ENCODE measurements at places on chromosomes 12 and 14.

GRCh38 chr14:93323600-93324174 is 9.1 kb downstream of the BTBD7 start:
- DNase-seq, result no peak

DNA sequence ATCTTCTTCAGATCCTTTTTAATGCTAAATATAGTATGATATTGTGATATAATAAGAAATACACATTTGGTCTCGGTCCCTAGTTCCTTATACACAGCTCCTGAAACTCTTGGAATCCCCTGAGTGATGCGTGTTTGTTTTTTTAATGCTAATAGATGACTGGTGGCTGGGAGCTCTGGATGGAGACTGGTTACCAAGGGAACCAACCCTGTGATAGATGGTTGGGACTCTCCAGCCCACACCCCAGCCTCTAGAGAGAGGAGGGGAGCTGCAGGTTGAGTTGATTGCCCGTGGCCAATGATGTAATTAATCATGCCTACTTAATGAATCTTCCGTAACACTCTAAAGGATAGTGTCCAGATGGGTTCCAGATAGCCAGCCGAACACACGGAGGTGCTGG is 140.6 kb downstream of the FBXL14 start:
- no peak for DNase-seq

DNA sequence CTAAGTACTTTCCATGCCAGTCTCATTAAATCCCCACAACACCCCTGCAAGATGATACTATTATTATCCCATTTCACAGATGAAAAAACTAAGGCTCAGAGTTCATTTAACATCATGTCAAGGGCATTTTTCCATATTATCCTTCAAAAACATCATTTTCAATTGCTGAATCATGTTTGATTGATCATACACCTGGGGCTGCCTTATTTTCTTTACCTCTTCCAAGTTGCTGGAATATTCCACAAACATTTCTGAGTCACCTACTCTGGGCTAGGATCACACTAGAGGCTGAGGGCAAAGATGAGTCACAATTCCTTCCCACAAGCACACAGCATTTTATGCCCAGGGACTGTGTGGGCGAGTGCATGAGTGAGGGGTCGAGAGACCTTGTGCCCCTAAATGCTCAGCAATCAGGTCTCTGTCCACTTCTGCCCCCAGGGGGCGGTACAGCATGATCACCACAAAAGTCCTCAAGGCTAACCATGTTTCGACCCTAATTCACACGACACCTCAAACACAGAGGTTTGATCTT is 14.1 kb upstream of the TMEM119 start:
- DNase-seq, result peak; percentile 64

DNA sequence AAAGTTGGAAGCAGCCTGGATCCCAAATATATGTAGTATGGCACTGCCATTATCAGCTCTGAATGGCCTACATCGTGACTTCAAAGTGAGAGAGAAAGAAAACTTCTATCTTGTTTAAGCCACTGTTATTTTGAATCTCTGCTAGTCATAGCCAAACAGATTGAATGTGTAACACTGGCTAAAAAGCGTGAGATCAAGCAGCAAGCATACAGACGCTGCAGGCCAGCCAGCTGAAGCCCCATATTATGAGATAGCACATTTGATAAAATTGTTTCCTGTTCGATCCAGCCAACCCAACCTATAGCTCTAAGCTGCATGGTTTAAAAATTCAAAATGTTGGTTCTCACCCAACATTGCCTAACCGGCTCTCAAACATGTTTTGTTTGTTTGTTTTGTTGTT is 95.0 kb downstream of the DUSP6 start:
- no peak for DNase-seq

GRCh38 chr12:57266681-57267080 is 15.7 kb upstream of the STAC3 start:
- DNase-seq, result no peak

DNA sequence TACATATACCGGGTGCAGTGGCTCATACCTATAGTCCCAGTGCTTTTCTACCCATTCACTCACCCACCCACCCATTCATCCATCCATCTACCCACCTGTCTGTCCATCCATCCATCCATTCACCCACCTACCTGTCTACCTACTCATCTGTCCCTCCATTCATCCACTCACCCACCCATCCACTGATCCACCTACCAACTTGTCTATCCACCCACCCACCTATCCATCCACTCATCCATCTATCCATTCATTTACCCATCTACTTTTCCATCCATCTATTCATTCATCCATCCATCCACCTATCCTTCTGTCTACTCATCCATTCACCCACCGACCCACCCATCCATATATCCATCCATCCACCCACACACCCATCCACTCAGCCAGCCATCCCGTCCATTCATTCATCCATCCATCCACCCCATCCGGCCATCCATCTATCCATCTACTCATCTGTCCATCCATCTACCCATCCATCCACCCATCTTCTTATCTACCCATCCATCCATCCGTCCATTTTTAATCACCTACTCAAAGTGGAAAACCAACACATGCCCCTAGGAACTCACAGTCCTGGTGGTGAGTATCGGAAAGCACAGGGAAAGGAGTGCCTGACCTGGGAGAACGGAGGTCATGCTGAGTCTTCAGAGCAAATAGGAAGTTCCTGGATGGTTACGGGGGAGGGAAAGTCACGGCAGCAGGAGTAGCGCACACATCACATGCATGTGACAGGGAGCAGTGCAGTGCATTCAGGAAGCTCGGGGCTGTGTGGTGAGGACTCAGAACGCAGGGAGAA is 20.0 kb downstream of the DDX51 start:
- DNase-seq, result no peak

- no peak for DNase-seq
Measured at GRCh38 chr12:43237238-43237879, 314.6 kb downstream of the ADAMTS20 start.

- DNase-seq, result no peak
Measured at GRCh38 chr12:31016057-31016456, 57.6 kb upstream of the DDX11 start.

DNA sequence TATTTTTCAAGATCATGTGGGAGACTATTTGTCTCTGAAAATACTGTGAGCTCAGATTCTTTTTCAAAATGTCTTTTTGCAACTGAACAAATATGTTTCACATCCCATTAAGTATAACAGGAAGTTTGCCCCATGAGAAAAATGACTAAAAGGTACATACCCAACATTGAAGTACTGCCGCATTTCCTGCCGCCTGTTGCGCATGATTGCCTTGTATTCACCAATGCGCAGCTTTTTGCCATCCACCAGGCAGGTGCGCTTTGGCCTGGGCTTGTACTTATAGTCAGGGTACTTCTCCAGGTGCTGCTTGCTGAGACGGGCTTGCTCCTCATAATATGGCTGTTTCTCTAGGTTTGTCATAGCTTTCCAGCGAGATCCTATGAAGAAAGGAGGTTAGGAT is 413.2 kb downstream of the SOX5 start:
- no peak for DNase-seq

GRCh38 chr14:69972755-69973154 is 93.5 kb downstream of the SMOC1 start:
- DNase-seq, result no peak

GRCh38 chr12:69922999-69923398 is 98.0 kb downstream of the MYRFL start:
- DNase-seq, result no peak

- DNase-seq, result peak; percentile 54
Measured at GRCh38 chr12:93943780-93944179, 204.6 kb upstream of the PLXNC1 start.

GRCh38 chr12:113069751-113070116 is 13.2 kb downstream of the DTX1 start:
- no peak for DNase-seq

DNA sequence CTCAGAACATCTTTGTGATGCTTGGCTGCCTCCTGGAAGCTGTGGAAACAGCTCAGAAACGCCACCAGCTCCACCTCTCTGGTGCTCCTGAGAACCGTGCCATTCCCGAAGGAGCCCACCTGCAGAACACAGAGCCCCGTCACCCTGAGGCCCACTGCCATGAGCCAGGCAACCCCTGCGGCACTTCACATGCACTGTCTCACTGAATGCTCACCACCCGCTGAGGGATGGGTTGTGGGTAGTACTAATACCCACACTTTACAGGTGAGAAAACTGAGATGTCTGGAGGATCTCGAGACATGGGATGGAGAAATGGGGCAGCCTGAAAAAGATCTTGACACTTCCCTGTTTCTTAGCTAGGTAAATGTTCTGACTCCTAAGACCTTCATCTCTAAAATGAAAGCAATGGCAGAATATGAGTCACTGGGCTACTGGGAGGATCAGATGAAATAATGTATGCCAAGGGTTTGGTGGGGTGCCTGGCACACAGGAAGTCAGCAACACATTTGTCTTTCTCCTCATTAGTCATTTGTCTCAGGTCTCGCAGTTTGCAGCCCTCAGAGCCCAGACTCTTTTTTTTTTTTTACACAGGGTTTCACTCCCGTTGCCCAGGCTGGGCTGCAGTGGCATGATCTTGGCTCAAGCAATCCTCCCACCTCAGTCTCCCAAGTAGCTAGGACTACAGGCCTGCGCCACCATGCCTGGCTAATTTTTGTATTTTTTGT is 5.3 kb downstream of the OASL start:
- DNase-seq, result peak; percentile 43

DNA sequence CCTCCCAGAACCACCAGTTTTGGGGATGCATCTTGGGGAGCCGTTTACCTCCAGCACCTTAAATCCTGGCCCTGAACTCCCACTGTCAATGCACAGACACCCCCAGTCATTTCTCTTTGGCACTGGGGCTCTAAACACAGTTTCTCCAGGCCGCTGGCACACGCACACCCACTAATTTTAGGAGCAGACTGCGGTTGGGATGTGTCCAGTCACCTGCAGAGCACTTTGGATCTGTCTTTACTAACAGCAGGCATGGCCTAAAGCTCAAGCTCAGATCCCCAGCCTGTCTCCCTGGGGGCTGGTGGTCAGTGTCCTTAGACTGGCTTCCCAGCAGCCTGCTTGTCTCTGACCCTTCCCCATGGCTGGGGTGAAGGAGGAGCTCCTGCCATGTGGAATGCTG is 49.9 kb downstream of the SYNE3 start:
- DNase-seq, result no peak

DNA sequence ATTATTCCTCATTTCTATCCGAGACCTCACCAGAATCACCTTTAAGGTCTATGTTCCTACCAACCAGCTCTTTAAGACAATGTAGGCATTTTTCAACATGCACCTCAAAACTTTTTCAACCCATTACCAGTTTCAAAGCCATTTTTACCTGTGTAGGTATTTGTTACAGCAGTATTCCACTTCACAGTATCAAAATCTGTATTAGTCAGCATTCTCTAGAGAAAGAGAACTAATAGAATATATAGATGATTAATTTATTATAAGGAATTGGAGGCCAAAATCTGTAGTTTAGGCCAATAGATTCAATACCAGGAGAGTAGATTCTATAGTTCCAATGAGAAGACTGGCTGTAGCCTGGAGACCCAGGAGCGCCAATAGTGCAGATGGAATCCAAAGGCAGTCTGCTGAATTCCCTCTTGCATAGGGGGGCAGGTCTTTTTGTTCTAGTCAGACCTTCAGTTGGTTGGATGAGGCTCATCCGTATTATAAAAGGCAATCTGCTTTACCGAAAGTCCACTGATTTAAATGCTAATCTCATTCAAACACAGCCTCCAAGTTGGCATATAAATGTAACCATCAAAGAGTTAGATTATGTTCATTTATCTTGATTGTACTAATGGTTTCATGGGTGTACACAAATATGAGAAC is 151.6 kb upstream of the SYT1 start:
- no peak for DNase-seq

DNA sequence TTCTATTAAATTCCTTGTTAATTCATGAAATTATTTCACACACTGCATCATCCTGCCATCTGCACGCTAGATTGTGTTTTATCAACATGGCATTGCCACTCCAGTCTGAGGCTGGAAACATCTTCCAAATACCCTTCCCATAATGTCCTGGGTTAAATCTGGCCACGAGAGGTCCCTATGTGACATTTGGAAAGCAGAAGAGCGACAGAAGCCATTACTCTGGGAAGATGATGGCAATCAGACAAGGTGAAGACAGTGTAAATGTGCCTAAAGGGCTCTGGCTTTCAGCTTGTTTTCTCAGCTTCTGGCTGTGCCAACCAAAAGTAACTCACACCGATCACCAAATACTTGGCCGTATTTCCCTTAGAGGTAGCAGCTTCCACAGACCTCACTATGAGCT is 144.8 kb downstream of the CAPZA3 start:
- DNase-seq, result no peak

- DNase-seq, result no peak
Measured at GRCh38 chr12:92421042-92421441, 275.4 kb upstream of the BTG1 start.

- no peak for DNase-seq
Measured at GRCh38 chr14:34056046-34056445, 105.2 kb upstream of the EGLN3 start.

DNA sequence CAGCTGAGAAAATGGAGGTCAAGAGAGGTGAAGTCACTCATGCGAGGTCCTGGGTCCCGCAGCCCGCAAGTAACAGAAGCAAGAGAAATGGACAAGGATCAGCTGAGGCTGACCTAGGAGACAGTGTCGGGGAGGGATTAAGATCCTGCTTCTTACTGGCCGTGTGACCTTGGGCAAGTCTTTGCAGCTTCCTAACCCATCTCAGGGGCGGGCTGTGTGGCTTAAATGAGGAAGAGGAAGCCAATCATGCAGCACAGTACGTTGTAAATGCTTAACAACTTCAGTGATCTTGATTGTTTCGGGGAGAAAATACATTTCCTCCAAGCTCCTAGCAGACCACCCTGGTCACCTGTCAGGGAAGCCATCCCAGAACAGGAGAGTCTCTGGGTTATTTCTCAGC is 7.1 kb upstream of the PGF start:
- DNase-seq, result no peak

- DNase-seq, result no peak
Measured at GRCh38 chr12:5971194-5971850, 26.3 kb upstream of the ANO2 start.

DNA sequence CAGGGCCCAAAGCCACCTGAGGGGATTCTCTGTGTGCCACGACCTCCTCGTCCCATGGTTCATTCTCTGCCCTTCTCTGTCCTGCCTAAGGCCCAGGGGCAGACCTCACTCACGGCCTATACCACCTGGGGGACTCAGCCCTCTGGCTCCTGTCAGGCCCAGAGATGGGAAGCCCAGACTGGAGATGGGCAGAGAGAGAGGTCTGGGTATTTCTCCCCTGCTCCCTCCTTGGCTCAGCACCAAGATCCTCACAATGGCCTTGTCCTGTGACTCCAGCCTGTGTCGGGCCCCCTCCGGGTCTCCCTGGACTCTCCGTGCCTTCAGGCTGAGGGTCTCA is 46.9 kb upstream of the BCL11B start:
- DNase-seq, result no peak

- DNase-seq, result no peak
Measured at GRCh38 chr14:64963611-64964010, 8.5 kb downstream of the RAB15 start.

Measured in cardiac fibroblast (primary cell).